ENCODE measurements at places on chromosomes 12 and 14.

DNA sequence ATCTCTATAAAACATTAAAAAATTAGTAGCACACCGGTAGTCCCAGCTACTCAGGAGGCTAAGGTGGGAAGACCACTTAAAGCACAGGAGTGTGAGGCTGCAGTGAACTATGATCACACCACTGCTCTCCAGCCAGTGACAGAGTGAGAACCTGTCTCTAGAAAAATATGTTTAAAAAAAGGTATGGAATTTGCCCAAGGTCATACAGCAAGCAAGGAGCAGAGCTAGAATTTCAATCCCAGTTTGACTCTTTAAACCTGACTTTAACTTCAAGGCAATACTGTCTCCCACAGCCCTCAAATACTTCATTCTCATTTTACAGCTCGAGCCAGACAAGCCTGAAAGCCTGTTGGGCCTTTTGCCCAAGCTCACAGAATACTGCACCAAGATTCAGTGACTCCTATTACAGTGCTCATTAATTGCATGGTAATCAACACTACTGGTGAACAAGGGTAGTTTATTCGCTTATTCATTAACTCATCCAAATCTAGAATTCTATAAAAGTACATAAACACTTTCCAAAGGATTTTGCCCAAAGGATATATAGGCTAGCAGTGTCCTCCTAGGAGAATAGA lies 8.0 kb downstream of the HECTD4 start:
- no peak for DNase-seq

DNA sequence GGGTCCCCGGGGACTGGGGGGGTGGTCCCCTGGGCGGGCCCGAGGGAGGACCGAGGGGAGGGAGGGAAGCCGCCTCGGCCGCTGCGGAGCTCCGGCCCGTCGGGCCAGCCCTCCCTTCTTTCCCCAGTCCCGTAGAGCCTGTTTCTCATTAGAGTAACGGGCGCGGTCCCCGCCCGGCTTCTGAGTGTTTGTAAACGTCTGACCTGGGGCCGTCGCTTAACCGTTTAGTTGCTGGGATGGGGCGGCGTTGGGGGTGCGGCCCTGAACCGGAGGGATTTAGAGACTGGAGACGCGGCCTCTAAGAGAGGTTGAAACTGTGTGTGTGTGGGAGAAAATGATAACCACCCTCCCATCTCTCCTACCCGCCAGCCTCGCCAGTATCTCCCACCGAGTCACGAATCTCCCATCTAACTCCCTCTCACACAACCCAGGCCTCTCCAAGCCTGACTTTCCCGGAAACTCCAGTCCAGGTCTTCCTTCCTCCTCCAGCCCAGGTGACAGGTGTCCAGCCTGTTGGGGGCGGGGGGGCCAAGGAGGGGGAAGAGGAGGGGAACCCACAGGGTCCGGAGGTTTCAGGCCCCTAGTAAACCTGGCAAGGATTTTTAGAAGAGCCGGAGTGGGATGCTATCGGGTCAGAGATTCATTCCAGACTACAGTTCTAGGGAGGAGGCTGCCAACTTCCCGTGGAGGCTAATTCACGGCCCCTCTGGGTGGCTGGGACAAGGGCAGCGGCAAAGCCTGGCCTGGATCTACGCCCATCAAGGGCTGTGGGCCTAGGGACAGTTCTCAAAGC lies 1.1 kb upstream of the NFATC4 start:
- DNase-seq = peak; percentile 30

DNA sequence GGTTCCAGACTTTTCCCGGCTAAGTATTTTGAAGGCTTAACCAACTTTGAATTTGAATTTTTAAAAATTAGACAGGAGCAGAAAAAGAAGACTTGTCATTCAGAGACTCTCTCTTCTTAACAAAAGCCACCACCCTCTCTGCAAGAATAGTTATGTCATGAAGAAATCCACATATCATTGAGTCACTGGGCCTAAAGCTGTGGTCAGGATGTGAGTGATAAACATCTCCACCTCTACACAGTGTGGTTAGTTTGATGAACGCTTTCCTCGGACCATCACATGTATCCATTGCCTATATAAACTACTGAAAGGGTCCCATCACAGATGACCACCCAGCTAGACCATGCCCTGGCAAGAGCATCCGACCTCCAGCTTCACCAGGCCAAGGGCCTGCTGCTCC lies 226.1 kb downstream of the KSR2 start:
- DNase-seq = no peak

- DNase-seq = no peak
Observed at GRCh38 chr12:51005030-51005429, 21.2 kb downstream of the SLC11A2 start.

DNA sequence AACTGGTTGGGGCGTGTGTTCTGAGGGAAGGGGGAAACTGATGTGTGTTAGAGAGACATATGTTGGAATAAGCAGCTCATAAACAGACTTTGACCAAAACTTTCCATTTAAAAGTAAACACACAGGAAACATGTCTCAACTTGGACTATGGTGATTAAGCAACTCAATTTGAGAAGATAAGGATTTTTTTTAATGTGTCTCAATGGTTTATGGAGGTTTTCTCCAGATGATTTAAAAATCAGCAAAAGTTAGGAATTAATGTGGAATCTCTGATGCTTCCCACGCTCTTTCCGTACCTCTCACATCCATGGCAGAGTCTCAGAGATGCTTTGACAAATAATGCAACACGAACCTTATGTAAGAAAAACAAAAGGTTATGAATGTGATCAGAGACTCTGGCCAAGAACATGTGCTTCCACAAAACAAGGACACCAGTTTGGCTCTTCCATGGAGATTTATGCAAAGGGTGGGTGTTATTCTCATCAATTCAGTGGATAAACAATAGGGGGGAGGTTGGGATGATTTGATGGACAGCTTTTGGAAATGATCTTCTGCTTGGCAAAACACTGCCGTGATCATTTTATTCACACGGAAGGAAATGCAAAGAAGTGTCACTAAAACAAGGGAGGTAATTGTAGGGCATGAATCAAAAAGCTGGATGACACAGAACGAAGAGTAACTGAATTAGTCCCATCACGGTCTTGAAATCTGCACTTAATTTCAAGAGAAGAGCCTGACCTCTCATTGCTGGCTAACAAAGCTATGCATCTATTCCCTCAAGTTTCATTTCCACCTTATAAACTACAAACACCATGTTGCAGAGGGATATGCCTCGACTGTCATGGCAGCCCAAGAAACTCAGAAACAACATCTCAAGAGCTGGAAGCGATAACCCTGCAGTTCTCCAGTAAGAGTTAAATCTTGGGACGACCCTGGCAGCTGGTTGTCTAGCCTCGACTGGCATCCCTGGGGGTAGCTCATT lies 76.5 kb downstream of the FOXN3 start:
- no peak for DNase-seq

DNA sequence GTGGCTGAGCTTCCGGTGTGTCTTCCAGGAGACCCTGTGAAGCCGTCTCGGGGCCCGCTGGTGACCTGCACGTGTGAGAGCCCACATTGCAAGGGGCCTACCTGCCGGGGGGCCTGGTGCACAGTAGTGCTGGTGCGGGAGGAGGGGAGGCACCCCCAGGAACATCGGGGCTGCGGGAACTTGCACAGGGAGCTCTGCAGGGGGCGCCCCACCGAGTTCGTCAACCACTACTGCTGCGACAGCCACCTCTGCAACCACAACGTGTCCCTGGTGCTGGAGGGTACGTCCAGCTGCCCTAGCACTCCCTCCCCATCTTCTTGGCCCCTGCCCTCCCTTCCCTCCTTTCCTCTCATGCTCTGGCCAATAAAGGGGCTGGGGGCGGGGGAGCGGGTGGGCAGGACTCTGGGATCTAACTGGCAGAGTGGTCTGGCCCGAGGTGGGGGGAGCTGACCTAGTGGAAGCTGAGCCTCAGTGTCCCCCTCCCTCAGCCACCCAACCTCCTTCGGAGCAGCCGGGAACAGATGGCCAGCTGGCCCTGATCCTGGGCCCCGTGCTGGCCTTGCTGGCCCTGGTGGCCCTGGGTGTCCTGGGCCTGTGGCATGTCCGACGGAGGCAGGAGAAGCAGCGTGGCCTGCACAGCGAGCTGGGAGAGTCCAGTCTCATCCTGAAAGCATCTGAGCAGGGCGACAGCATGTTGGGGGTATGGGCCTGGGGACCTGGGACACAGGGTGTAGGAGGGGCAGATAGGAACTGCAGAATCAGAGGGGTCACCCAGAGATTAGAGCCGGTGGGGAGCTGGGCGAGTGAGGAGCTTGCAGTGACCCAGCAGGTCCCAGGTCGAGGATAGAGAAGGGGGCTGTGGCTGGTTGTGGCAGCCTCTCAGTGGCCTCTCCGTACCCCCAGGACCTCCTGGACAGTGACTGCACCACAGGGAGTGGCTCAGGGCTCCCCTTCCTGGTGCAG lies 6.0 kb downstream of the ACVRL1 start:
- no peak for DNase-seq

- no peak for DNase-seq
Observed at GRCh38 chr12:42372154-42372791, 46.3 kb downstream of the PPHLN1 start.

- DNase-seq = no peak
Observed at GRCh38 chr12:107731366-107731765, 29.6 kb downstream of the PRDM4 start.

- no peak for DNase-seq
Observed at GRCh38 chr14:101174522-101174838, 271.0 kb upstream of the RTL1 start.

Data from esophagus squamous epithelium (tissue), 5 donors.